CD4-positive, alpha-beta T cell (primary cell): ENCODE measurements at places on chromosomes 4 and X.
A peak's percentile ranks its signal among the peaks of the same experiment; 100 is the strongest.

- no peak for DNase-seq
Measured at GRCh38 chrX:23312136-23312535, 22.5 kb upstream of the PTCHD1 start.

GRCh38 chrX:1316527-1316926 lies 20.1 kb upstream of the IL3RA start:
- peak; percentile 81 for DNase-seq

- no peak for DNase-seq
Measured at GRCh38 chrX:143664302-143664701, 28.4 kb upstream of the SLITRK4 start.

DNA sequence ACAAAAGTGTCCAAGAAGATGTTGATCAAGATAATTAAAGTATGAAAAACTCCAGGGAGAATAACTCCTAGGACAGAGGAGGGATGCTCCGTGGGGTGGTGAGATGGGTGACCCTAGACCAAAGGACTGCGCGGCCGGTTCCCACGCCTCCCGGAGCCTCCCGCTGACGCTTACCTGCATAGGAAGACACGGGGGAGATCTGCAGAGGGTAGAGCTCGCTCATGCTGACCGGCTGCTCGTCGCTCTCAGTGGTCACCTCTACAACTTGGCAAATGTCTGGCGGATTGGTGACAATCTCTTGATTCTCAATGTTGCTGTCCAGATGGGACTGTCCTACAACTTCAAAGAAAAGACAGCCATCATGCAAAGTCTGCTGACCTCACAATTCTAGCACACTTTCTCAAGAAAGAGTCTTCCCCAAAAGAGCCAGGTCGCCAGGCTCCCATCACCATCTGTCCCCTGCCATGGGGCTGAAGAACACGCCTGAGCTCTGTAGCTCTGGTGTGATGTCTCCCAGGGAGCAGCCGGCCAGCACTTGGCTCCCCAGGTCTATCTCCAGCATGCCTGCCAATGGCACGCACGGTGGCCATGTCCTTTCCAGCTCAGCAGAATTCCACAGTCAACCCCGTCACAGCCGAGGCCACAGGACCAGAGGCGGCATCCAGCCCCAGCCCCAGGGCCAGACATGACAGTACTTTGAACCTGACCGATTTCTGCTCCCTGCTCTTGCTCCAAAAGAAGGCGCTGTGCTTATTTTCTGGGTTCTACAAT lies 75.4 kb downstream of the IRF2 start:
- no peak for DNase-seq

DNA sequence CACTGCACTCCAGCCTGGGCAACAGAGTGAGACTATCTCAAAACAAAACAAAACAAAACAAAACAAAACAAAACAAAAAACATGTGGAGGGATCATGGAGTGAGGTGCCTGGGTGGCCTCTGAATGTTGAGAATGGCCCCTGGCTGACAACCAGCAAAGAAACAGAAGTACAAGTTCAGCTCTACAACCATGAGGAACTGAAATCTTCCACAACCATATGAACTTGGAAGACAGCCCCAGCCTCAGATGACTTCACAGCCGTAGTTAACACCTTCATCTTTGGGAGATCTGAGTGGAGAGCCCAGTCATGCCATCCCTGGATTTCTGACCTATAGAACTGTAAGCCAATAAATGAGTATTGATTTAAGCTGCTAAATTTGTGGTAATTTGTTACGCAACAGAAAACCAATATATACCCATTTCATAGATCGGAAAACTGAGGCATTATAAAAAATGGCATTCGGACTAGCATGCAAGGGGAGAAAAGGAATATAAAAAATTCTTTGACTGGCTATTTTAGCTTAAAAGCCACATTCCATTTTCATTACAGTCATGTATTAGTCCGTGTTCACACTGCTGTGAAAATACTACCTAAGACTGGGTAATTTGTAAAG lies 138.7 kb upstream of the RAPGEF2 start:
- no peak for DNase-seq

DNA sequence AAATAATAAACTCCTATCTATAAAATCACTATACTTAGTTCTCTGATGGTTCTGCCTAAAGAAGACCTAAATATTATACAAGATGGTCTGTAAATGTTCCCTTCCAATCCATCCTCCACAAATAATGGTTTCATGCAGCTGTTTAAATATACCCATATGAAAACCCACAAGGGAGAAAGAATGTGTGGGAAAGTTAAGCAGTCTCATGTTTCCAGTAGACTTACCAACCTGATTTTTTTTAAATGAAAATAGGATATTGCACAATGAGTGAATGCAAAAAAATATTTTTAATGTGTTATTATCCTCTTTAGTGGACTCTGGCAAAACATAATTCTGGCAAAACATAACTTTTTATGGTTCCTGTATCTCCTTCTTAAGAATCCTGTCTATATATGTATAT lies 23.3 kb downstream of the CAMK2D start:
- DNase-seq, result no peak

GRCh38 chrX:51461053-51462044 lies 35.0 kb downstream of the NUDT11 start:
- no peak for DNase-seq

DNA sequence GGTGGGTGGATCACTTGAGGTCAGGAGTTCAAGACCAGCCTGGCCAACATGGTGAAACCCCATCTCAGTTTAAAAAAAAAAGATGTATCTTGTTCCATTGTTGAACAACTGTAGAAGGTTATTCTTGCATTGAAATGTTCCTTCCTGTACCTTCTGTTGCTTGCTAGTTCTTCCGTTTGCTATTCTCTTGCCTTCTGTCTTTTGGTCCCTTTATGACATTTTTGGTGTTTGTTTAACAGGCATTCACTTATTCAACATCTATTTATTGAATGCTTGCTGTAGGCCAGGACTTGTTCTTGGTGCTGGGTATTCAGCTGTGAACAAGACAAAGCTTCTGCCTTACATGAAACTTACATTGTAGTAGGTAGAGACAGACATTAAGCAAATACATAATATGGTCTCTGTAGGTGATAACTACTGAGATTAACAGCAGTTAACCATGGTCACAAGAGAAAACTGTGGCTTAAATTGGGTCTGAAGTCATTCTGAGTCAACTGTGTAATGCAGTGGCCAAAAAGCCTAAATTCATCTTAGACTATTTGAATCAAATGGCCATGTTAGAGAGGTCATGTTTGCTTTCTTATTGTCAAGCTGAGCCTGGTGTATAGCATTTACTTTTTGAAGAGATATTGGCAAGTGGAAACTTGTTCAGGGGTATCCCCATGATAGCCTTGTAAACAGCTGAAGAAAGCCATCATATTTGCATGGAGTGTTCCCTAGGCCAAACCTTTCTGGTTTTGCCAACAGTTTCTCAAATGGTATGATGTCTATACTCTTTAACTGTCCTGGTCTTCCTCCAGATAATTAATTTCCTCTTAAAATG lies 35.6 kb downstream of the GAB1 start:
- no peak for DNase-seq

GRCh38 chr4:168797738-168798375 lies 212.2 kb downstream of the CBR4 start:
- DNase-seq, result no peak

DNA sequence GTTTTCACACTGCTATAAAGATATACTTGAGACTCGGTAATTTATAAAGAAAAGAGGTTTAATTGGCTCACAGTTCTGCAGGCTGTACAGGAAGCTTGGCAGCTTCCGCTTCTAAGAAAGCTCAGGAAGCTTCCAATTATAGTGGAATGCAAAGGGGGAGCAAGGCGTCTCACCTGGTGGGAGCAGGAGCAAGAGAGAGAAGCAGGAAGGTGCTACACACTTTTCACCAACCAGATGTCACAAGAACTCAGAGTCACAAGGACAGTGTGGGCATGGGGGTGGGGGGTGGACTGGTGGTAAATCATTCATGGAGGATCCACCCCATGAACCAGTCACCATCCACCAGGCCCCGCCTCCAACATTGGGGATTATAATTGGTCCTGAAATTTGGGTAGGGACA lies 22.8 kb downstream of the HMGB2 start:
- DNase-seq, result no peak

DNA sequence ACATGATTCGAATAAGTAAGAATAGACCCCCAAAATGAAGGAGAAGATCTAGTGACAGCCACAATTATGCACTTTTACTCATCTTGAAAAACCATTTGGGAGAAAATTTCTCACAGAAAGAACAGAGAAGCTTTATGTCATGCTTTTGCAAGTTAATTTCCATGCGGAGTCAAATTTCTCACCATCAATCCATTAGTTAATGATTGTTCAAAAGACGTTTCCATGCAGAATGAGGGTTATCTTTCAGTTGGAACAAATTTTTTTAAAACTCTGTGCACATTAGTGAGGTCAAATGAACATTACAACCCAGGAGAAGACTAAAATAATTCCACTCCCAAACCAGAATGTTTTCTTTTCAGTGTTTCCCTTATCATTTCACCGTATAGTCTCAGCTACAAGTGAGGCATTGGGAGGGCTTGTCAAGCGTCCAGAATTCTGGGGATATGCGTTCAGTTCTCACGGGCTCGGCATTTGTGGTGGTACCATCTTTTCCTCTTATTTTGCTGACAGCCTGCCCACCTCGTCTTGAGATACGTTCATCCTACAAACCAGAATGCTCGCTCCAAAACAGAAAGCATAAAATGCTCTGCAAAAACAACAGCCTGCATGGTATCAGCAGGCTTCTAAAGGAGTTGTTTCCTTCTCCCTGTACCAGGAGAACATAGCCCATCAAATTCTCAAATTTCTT lies 130.8 kb upstream of the TBL1X start:
- no peak for DNase-seq

DNA sequence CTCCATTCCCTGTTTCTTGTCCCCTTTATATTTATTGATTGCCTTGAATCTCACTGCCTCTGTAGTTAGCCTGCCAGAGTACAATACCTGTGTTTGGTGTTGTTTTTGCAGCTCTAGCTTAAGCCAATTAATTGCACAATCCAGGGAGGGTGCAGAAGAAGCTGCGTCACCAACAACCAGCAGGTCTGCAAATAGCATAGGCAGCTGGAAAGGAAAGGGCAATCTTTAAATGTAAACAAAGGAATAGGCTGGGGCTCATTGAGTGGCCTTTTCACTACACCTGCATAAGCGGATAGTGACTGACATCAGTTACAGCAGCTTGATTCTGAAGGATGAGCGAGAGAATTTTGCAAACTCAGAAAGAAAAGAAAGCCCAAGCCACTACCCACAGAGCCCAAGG lies 106.8 kb upstream of the RAI2 start:
- DNase-seq, result no peak

GRCh38 chr4:107219681-107220080 lies 183.6 kb upstream of the DKK2 start:
- no peak for DNase-seq
